ENCODE measurements at places on chromosomes 1 and 21.

DNA sequence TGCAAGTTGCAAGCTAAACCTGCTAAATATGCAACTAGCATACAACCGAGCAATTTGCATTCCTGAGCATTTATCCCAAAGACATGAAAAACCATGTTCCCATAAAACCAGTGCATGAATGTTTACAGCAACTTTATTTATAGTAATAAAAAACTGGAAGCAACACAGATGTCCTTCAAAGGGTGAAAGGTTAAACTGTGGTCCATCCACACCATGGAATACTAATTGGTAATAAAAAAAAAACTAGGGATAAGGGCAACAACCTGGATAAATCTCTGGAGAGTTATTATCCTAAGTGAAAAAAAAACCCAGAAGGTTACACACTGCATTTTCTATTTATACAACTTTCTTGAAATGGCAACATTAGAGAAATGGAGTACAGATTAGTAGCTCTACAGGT is 474.1 kb downstream of the SMYD3 start:
- DNase-seq: no peak

DNA sequence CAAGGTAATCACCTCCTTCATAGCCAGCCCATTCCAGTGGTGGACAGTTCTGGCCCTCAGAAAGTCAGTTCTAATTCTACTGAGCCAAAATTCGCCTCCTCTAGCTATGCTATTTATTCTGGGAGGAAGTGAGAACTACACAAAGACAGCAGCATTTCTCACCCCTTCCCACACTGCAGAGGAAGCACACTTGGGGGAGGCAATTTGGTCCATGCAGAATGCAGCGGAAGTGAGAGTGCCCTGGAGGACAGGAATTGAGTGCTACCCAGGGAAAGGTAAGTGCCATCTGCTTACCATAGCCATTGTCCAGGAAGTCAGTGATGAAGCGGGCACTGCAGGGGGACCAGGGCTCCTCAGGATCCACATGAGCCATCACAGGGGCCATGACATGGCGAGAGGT is 3.7 kb downstream of the ADAMTS4 start:
- DNase-seq: no peak

DNA sequence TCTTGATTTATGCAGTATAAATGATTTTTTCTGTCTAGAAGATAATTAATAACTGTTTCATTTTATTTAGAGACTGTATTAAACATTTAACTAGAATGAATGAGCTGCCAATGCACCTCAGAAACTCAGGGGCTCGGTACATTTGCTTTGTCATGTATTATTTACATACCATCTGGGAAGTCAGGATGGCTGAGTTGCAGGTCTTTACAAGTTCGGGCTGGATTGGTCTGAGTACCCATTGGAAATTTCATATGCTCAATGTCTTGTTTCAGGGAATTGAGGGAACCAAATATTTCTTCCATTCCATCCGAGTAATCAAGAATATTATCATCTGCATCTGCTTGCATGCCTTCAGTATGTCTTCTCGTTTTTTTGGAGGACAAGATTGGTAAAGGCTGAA is 221.7 kb downstream of the COL11A1 start:
- DNase-seq: no peak

GRCh38 chr1:245181158-245181517 is 26.4 kb downstream of the KIF26B start:
- DNase-seq: no peak

DNA sequence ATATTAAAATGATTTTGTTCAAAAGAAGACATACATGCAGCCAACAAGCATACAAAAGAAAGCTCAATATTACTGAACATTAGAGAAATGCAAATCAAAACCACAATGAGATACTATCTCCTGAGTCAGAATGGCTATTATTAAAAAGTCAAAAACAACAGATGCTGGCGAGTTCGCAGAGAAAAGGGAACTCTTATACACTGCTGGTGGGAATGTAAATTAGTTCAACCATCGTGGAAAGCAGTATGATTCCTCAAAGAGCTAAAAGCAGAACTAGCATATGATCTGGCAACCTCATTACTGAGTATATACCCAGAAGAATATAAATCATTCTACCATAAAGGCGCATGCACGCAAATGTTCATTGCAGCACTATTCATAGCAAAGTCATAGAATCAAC is 126.0 kb upstream of the HMCN1 start:
- no peak for DNase-seq
